ENCODE measurements at places on chromosomes 6 and 20.
A peak's percentile ranks its signal among the peaks of the same experiment; 100 is the strongest.

- DNase-seq: no peak
Observed at GRCh38 chr6:78867020-78867369, 356 bp upstream of the IRAK1BP1 start.

GRCh38 chr20:19015351-19016139 is 196.9 kb upstream of the SLC24A3 start:
- DNase-seq: no peak

DNA sequence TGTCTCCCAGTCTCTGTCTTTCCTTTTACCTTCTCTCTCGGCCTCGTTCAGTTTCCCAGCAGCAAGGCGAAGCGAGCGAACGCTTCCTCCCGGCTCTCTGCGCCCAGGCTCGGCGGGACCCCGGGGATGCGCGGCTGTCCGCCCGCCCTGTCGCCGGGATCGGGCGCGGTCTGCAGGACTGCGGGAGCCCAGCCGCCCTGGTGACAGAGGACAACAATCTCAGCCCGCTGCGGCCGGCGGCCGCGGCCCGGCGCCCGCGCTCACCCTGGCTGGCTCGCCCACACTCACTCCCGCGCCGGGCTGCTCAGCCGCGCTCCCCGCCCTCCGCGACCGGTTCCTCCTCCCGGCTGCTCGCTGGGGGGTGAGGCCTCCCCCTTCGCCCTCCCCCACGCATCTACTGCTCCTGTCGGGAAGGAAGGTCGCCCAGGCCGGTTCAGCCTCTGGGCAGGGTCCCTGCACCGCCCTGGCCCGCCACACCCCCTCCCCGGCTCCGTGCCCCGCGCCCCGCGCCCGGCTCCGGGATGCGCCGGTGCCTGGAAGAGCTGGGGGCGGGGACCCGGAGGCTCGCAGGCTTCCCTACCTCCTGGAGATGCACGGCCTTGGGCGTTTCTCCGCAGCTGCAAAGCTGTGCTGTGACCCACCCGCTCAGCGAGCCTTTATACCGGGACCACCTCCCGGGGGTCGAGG is 410 bp downstream of the SYNE1 start:
- no peak for DNase-seq

DNA sequence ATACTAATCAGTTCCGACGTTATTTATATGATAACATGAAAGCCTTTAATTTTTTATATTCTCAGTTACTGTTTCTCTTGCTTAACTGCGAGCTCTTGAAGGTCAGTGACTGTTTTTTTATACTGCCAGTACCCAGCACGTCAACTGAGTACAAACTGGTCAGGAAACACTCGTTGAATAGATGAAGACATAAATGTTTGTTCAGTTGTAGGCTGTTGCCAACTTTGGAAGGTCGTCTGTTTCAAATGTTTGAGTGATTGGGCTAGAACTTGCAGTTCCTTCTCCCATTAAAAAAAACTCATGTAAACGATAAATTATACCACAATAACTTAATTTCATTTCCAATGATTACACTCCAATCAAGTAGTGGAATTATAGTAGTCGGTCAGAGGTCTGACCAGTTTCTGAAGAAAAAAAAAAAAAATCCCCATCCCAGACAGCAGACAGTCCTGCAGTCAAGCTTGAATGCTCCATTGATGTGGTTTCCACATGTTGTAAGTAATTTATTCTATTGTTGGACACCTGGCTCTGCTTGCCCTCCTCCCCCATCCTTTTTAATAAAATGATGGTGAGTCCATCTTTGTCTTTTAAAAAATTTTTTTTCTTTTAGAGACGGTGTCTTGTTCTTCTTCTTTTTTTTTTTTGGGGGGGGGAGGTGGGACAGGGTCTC is 81.1 kb downstream of the SASH1 start:
- peak; percentile 17 for DNase-seq

- no peak for DNase-seq
Observed at GRCh38 chr20:63574156-63574828, at the start of gene HELZ2. Gene HELZ2, minus strand, starts transcription at chr20:63574239. Its CDS starts 1,854 bp downstream, at chr20:63572385.
